ENCODE measurements at places on chromosomes 5 and 9.

DNA sequence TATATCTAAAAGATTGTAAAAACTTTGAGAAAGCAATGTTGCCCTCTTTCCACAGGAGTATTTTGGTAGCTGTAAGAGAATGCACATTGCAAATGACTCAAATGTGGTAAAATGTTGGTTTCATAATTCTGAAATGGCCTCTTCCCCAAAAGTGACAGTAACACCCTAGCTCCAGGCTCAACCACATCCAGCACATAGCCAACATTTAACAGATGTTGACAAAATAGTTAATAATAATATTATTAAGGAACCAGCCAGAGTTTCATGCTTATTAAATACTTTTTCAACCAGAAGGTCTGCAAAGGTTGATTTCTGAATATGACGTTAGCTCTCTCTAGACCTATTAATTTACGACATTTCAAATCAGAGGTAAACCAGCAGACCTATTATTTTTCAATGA lies 1.3 kb downstream of the ANXA1 start:
- DNase-seq, result no peak

DNA sequence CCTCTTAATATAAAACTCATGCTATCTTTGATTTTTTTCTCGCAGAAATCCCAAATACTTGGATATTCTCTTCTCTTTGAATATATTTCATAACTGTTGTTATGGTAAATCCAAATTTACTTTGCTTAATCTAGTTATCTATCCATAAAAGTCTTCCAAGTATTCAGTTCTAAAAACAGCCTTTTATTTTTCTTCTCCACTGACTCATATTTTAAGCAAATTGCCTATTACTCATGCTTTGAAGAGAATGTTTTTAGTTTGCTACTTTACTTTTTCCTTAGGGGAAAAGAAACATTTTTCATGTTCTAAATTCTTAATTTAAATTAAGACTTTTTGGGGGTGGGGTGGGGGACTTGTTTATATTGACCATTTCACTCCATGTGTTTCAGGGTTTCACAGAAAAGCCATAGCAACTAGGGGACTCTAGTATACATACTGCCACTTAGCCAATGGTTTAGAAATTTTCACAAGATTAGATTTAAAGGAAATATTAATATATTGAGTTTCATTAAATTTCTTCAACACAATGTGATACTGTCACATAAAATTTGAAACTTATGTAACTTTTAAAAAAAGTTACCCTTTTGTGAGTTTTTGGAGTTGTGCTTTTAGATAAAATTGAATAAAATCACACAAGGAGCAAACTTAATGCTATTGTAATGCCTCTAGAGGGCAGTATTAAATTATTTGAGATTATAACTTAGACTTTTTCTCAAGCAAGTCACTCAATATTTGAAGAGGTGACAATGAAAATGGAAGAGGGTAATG lies 545.8 kb upstream of the ARRDC3 start:
- no peak for DNase-seq

- peak; percentile 19 for DNase-seq
These were observed 76.2 kb upstream of the PTPN3 start for GRCh38 chr9:109574061-109574882.

DNA sequence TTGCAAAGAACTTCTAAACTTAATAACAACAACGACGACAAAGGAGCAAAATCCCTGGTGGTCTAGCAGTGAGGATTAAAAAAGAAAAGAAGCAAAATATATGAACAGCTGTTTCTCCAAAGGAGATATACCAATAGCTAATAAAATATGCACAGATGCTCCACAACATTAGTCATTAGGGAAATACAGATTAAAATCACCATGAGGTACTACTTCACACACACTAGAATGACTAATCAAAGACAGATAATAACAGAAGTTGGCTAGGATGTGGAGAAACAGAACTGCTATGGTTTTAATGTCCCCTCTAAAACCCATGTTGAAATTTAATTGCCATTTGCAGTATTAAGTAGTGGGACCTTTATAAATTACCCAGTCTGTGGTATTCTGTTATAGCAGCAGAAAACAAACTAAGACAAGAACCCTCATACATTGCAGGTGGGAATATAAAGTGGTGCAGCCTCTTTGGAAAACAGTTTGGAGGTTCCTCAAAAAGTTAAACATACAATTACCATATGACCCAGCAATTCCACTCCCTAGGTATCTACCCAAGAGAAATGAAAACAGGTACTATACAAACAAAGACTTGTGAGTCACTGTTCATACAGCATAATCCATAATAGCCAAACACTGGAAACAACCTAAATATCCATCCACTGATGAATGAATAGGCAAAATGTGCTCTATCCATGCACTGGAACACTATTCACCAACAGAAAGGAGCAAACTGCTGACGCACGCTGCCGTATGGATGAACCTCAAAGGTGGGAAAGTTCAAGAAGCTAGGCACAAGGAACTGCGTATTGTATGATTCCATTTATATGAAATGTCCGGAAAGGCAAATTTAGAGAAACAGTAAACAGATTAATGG lies 11.4 kb upstream of the DUSP1 start:
- no peak for DNase-seq

- DNase-seq, result no peak
These were observed 623 bp downstream of the FLT4 start for GRCh38 chr5:180648658-180649296.

DNA sequence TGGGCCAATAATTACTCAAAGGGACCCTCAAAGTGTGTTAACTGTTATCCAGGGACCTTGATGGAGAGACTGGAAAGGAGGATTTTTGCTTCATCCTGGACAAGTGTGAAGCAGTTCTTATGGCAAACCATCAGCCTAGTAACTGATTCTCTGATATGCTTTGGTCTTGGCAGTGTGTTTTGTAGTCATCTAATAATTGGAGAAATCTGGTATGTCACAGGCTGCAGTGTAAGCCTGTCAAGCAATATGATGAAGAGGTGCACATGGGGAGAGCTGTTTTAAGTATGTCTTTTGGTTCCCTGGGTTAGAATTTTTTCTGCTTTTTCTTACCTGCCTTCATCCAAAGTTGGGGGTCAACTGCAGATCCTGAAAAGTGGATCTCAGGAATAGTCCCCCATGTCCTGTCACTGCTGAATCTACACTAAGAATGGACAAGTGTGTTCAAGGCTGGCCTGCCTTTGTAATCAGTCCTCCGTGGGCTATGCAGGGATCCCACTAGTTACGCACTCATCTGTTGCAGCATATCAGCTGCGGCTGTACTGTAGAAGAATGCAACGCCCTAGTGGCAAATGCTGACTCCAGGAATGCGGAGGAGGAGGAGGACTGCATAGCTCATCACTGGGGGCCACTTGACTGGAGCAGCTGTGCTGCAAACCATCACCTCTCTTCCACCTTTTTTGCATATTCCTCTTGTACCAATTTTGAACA lies 1.9 kb downstream of the SPTAN1 start:
- peak; percentile 81 for DNase-seq

GRCh38 chr9:86987900-86988299 lies 40.6 kb upstream of the GAS1 start:
- no peak for DNase-seq

Measured in large intestine (tissue), 12 donors.